Suppressor macrophage (primary cell): ENCODE measurements at places on chromosomes 2 and 18.

- DNase-seq: peak; percentile 10
These were observed 646 bp downstream of the ALS2 start for GRCh38 chr2:201779901-201780673.

GRCh38 chr2:99112617-99113016 is 28.9 kb upstream of the C2orf15 start:
- no peak for DNase-seq

- peak; percentile 87 for DNase-seq
These were observed 69.5 kb downstream of the ANTXR1 start for GRCh38 chr2:69082430-69082997.

DNA sequence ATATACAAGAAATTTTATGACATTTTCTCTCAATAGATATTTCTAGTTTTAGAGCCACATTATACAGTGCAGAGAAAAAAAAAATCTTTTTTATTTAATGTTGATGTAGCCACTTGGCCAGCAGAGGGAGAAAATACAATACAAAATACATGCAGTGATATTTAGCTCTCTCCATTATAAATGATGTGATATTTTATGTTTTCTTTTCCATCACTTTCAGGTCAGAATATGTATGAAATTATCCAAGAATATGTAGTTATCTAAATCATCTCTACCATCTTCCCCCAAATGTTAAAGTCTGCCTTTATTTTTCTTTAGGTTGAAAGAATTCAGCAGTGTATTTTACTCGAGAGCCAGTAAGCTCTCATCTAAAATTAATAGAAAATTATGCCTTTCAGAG is 533.6 kb upstream of the FSHR start:
- DNase-seq: no peak

DNA sequence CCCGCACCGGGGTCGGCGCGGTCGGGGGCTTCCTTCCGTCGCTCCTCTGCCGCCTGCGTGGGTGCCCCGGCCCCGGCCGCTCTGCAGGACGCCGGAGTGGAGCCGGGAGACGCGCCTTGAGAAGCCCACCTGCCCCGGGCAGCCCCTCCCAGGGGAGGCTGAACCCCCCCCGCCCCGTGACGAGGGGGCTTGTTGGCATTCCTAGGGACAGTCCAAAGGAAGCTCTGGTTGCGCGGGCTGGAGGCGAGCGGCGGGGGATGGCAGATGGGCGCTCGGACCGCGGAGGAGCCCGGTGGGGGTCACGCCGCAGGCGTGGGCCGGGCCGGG is 133.5 kb upstream of the MGAT5 start:
- DNase-seq: peak; percentile 39

DNA sequence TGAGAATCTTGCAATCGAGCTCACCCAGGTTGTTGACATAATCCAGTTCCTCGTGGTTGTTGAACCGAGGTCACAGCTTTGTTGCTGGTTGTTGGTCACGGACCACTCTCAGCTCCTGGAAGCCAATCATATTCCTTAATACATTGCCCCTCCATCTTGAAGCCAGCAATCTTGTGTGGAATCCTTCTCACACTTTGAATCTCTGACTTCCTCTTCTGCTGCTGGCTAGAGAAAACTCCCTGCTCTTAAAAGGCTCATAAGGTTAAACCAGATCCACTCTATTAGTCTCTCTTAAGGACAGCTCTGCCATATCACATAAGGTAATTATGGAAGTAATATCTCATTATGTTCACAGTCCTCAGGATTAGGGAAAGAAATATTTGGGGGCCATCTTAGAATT is 41.1 kb downstream of the SP140 start:
- DNase-seq: no peak
